ENCODE measurements at places on chromosomes 6 and 20.
A peak's percentile ranks its signal among the peaks of the same experiment; 100 is the strongest.

DNA sequence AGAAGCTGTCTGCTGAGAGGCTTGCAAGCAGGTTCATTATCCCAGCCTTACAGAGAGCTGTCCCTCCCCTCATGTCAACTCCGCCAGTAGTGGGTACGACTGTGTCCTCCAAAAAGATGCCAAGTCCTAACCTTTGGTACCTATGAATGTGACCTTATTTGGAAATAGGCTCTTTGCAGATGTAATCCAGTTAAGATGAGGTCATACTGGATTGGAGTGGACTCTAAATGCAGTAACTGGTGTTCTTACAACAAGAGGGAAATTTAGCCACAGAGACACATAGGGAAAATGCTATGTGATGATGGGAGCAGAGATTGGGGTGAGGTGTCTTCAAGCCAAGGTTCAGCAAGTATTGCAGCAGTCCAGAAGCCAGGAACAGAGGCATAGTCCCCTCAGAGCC is 90.8 kb upstream of the FOXP4 start:
- no peak for DNase-seq

DNA sequence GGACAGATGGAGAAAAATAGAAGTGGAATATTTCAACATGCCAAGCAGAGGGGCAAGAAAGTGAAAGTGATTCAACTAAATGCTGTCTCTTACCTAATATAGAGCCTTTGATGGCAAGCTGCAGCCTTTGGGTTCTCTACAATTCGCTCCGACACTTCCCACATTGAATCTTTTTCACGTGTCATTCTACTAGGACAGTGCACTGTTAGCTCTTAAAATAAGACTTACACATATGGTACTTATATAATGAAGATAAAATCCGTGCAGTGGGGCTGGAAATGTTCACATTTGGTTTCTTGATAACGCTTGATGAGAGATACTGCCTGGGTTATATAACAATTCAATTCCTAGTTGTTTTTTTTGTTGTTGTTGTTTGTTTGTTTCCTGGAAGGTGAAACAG is 502.4 kb downstream of the LMBRD1 start:
- no peak for DNase-seq

- no peak for DNase-seq
Measured at GRCh38 chr6:80638213-80639055, 532.0 kb downstream of the BCKDHB start.

DNA sequence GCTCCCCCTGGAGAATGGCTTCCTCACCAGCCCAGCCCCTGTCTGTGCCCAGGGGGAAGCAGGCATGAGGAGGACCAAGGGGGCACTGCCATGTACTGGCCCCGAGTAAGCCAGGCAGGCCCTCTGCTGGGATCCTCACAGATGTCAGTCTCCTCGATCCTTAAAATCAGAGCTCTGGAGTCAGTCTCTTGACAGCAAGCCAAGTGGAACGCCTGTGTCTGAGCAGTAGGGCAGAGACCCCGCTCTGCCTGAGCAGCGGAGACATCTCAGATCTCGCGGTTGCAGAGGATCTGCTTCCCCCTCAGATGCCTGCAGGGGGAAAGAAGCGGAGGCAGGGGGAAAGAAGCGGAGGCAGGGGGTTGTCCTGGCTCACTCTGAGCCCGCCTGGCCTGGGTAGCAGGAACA is 92.6 kb downstream of the SNX5 start:
- peak; percentile 48 for DNase-seq

- DNase-seq, result no peak
Measured at GRCh38 chr20:35443003-35443402, 5.0 kb upstream of the GDF5 start.

- no peak for DNase-seq
Measured at GRCh38 chr6:105573138-105573537, 170.3 kb upstream of the PREP start.

- DNase-seq, result no peak
Measured at GRCh38 chr6:119781365-119781764, 431.8 kb upstream of the MAN1A1 start.

GRCh38 chr6:98486057-98486456 is 348.3 kb upstream of the POU3F2 start:
- DNase-seq, result no peak

DNA sequence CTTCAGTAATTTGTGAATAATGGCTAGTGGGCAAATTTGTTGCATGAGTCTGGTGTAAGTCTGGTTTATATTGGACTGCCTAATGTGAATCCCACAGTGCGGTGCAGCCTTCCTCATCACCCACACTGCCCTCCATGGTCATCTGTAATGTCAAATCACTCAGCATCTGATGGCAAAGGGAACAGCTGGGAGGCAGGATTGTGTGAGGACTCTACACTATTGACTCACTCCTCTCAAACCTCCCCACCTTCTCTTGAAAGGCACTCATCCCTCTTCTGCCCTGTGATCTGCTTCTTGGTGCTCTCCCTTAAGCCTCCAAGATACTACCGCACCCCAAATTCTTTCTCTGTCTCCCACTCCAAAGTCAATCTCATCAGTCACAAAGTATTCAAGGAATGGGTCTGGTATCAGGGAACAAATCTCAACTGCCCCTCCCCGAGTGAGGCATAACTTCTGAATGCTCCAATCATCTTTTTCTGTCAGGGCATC is 146.0 kb upstream of the BEND6 start:
- DNase-seq, result no peak

DNA sequence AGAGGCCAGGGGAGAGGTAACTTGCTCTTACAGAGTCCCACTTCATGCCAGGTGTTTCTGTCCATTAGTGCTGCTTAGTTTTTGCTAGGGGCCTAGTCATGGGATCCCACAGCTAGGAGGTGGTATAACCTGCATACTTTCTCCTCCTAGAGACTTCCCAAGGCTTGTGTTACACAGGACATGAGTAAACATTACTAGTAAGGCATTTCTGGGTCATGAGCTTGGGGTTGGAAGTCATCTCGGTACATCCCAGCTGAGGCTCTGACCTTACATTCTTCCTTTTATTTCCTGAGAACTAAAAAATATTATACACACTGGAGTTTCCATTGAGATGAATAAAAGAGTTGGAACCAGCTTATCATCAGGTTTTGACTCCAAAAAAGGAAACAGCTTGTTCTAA is 20.9 kb upstream of the PNPLA1 start:
- DNase-seq, result no peak

GRCh38 chr6:30315156-30315555 is 11.6 kb upstream of the TRIM39 start:
- no peak for DNase-seq

DNA sequence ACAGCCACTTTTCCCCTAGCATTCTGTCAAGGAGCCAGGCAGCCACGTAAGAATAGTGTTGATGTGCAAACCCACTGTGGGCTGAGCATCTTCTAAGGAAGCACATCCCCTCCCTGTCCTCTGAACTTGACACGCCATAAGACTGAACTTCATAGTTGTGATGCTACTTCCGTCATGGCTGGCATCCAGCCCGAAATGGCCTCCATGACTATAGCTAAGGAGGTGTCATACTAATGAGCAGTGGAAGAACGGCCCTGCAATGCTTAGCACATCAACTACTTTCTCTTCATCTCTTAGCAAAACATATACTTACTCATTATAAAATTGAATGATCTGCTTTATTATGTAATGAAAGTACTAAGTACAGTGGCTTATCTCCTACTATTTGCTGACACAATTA is 110.2 kb downstream of the GJA10 start:
- DNase-seq, result no peak

- DNase-seq, result no peak
Measured at GRCh38 chr6:40036186-40036585, 101.9 kb upstream of the MOCS1 start.

DNA sequence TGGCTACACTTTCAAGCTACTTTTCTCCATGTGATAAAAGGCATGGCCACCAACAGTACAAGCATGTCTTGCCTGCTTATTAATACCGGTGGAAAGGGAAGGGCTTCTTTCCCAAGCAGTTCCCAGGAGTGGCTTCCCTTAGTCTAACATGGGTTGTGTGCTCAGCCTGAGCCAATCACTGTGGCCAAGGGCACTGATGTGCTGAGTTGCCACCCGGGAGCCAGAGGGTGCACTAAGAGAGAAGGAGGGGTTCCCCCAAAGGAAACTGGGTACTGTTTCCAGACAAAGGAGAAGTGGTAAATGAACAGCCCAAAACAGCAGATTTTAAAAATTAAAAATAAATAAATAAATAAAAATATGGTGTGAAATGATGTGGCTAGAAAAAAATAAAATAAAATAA is 68.5 kb downstream of the BANF2 start:
- no peak for DNase-seq

GRCh38 chr6:29908341-29908662 is 34.0 kb upstream of the HLA-A start:
- no peak for DNase-seq

GRCh38 chr6:77653816-77654215 is 977 bp downstream of the MEI4 start:
- DNase-seq, result no peak

GRCh38 chr6:117423754-117424153 is 2.0 kb downstream of the ROS1 start:
- no peak for DNase-seq

GRCh38 chr6:138417493-138418117 is 13.6 kb downstream of the HEBP2 start:
- no peak for DNase-seq
